ENCODE measurements at places on chromosomes 11 and 22. TPM values are rescaled to one million over a fixed set of nuclear protein-coding genes. Genes with fewer than 3 reads are reported as not detected.

Gene SYCE3
- not detected for total RNA-seq

Gene SNX32
- not detected for total RNA-seq

Gene NXPE1
- not detected for total RNA-seq

- peak; percentile 80 for ATAC-seq
These were observed 2.6 kb downstream of the CYTH4 start for GRCh38 chr22:37284805-37285355.

- ATAC-seq: no peak
These were observed 120.1 kb upstream of the OR9Q1 start for GRCh38 chr11:57903441-57904123.

DNA sequence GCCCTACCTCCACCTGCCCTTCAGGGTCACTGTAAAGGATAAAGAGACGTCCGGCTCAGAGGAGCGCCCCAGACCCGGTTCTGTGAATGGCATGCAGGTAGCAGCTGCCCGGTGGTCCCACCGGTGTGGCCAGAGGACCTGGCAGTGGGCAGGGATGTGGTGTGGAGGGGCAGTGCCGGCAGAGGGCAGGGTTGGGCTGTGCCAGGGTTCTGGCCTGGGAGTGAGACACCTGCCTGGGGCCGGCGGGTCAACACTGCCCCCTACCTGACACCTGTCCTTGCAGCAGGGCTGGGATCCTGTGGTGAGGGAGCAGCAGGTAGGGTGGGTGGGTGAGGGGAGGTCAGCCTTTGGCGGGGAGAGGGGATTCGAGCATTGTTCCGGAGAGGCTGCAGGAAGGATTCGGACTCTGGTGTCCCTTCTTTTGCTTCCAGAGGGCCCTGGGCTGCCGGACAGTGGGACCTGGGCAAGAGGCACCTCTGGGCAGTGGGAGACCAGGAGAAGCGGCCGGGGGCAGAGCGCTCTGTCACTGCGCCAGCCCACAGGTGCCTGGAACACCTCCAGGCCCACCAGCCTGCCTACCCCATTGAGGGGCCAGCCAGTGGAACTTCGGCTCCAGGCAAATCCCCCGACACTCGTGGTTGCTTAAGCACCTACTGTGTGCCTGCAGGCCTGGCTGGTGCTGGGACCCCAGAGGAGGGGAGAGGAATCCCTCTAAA lies 1.6 kb upstream of the PHLDA2 start:
- peak; percentile 21 for ATAC-seq

GRCh38 chr22:37420686-37421467 lies 6.4 kb downstream of the ELFN2 start:
- ATAC-seq: peak; percentile 24

- ATAC-seq: no peak
These were observed 129.4 kb upstream of the PAX6 start for GRCh38 chr11:31940371-31941037.

GRCh38 chr11:46890665-46891064 lies 27.7 kb downstream of the LRP4 start:
- ATAC-seq: no peak

DNA sequence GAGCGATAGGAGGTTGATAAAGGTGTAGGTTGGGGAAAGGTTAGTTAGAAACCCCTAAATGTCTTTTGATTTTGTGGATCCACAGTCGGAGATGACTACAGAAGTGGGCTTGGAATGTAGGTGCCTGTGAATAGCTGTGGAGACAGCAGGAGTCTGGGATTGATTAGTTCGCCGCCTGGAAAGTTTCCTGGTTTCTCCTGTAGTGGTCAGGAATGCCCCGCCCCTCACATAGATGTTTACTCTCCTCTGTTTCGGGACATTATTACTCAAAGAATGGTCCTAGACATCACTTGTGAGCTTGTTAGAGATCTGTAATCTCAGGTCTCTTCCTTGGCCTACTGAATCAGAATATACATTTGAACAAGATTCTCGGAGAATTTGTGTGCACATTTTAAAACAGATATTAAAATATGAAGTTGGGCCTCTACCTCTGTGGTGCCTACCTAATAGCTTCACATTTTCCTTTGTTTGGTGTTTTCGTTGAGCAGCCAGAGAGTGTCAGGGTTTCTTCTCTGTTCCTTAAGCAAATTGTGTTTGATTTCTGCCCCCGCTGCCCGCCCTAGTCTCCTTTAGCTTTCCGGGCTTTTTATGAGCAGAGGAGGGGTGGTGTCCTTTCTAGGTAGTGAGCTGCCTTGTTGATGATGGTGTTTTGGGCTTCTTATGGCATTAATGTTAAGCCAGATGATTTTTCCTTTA lies 89.4 kb downstream of the PPP6R3 start:
- no peak for ATAC-seq

DNA sequence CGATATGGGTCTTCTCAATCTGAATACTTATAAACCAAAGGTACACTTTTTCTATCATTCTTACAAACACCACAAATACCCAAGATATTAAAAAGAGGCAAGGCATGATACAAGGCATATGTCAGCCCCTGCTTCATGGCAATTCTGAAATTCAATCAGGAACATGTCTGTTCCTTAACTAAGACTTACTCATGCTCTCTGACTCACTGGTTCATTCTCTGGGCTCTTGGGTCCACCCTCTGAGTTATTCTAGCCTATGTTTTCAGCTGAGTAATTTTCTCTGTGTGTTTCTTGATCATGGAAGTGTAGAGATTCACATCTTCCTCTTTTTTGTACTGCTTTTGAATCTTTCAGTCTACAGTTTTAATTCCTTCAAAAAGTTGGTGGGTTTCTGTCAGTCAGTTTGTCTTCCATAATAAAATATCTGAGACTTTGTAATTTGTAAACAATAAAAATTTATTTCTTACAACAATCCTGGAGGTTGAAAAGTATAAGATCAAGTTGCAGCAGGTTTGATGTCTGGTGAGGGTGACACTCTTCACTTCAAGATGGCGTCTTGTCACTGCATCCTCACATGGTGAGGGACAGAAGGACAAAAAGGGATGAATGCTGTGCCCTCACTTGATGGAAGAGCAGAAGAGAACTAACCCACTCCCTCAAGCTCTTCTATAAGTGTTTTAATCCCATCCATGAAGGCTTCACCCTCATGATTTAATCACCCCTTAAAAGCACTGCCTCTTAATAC lies 211.7 kb downstream of the FAM76B start:
- ATAC-seq: no peak

DNA sequence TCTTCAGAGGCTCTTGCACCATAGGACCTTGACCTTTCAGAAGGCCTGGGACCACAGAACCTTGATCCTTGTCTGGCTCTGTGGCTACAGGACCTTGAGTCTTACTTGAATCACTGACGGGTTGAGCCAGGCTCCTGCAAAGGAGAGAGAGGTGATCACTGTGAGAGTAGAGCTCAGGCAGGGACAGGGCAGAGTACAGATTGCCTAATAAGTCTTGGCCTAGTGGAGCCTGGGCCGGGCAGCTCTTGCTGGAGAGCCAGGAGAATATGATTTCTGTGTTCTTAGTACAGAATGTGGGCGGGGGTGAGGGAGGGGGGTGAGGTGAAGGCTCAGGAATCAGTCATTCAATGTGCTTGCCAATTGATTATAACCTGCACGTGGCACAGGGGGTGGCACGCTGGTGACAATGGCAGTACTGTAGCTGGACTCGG lies 26.0 kb downstream of the SERPINH1 start:
- no peak for ATAC-seq
